Left colon (tissue), 2 donors: ENCODE measurements at places on chromosomes 2 and 18. TPM values are rescaled to one million over a fixed set of nuclear protein-coding genes. Genes with fewer than 3 reads are reported as not detected.

- no peak for DNase-seq
Observed at GRCh38 chr2:178536037-178536436, 55.8 kb downstream of the PLEKHA3 start.

DNA sequence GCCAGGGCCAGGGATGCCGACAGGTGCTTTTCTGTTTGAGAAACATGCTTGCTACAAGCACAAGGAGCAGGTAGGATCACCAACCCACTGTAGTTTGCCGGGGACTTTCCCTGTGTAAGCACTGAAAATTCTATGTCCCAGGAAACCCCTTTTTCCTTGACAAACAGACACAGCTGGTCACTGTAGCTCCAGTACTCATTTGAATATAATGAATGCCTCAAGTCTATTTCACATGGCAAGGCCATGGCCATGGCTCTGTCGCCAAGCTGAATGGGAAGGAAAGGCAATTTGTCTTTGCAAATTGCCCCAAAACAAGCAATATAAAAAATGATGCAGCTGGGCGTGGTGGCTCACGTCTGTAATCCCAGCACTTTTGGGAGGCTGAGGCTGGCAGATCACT, 49.6 kb upstream of the IGFBP2 start:
- no peak for DNase-seq

DNA sequence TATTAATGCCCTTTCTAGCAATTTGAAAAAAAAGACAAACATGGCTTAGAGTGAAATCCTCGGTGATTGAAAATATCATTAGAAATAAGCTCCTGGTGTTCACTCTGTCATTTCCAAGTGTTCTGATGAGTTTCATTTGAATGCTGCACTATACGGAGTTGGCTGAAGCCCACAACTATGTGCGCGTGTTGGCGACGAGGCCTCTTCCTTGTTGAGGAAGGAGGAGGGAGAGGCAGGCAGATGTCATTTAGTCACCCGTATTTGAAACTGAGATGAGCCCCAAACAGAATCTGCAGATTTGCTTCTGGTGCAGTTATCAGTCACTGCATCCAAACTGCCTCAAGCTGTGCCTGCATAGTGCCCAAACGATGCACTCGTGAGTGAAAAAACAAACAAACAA, 23.5 kb upstream of the SKOR2 start:
- no peak for DNase-seq

DNA sequence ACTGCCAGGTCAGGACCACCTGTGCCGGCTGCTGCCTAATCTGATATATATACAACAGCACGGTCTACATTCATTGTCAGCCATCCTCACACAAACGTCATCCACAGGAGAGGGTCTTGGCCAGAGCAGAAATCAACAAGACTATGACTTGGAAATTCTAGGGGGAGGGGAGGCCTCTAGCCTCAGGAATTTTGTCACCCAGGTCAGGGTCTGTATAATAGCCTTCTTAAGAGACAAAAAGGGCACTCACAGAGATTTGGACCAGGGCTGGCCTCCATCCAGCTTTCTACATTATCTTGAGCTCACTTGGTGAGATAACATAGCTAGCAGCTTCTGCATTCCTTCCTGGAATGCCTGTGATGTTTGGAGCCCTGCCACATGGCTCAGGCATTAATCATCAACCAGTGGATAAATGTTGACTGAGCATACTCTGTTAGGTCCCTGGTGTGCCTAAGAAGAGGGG, 50.4 kb upstream of the CTIF start:
- DNase-seq, result peak; percentile 76

DNA sequence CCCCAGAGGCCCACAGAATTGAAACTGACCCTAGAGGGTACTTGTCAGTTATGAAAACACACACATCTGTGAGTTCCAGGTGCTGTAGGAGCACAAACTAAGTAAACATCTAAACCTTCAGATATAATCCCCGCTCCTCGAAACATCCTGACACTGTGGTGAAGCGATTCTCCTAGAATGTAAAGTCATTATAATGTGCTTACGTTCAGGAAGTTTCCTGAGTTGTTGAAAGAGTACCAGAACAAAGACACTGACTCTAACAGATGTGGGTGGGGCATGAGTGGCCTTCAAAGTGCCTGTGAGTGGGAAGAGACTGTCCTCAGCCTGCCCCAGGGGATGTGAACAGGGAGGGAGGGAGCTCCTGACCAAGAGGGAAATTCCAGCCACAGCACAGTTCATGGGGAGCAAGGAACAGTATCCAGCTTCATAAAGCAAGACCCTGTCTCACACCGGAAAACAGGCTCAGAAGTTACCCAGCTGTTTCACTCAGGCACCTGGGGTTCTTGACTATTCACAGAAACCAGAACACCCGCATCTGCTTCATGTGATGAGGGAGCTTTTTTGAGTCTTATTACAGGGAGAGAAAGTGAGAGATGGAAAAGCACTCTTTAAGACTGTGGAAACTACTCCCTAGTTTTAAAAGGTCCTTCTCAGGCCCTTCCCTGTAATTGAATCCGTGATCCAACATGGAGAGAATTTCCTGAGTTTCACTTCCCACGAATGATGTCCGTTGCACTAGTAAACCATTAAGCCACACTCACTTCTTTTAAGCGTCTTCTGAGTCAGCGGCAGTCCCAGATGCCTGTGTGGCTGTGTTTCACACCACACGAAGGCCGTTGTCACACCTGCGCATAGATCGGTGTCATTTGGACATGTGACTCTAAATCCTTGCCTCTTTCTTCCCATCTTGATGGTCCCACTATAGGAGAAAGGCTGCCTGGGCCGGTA, 88.6 kb upstream of the EML6 start:
- DNase-seq, result no peak

- no peak for DNase-seq
Observed at GRCh38 chr18:62389761-62390481, 64.8 kb downstream of the TNFRSF11A start.

The TXNDC2 gene
- not detected for total RNA-seq
